Mesothelial cell of epicardium (in vitro differentiated cells): ENCODE measurements at places on chromosomes 16 and 17.
A peak's percentile ranks its signal among the peaks of the same experiment; 100 is the strongest.

GRCh38 chr16:35690413-35690812 lies 2231.0 kb downstream of the TP53TG3F start:
- DNase-seq: no peak

GRCh38 chr17:80937462-80938381 lies 53.9 kb upstream of the CHMP6 start:
- DNase-seq: no peak

DNA sequence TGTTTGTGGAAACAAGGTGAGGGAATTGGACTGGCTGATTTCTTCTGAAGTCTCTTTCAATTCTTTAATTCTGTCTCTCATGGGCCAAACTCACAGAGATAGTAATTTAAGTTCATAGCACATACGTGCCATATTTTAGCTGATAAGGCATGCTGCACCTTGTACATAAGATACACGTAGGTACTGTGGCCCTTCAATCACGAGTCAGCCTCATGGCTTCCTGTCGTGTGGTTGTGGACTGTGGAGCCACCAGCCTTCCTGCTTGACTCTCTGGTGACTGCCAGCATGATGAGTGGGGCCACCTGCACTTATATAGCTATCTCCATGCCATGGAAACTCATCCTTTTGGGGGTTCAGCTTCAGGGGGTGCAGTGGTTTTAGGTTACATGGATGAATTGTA lies 25.1 kb downstream of the KSR1 start:
- DNase-seq: no peak

- DNase-seq: peak; percentile 31
Measured at GRCh38 chr17:64004903-64005733, 7.0 kb downstream of the PRR29 start.

- DNase-seq: peak; percentile 64
Measured at GRCh38 chr16:1923299-1924034, 5.3 kb upstream of the HS3ST6 start.

DNA sequence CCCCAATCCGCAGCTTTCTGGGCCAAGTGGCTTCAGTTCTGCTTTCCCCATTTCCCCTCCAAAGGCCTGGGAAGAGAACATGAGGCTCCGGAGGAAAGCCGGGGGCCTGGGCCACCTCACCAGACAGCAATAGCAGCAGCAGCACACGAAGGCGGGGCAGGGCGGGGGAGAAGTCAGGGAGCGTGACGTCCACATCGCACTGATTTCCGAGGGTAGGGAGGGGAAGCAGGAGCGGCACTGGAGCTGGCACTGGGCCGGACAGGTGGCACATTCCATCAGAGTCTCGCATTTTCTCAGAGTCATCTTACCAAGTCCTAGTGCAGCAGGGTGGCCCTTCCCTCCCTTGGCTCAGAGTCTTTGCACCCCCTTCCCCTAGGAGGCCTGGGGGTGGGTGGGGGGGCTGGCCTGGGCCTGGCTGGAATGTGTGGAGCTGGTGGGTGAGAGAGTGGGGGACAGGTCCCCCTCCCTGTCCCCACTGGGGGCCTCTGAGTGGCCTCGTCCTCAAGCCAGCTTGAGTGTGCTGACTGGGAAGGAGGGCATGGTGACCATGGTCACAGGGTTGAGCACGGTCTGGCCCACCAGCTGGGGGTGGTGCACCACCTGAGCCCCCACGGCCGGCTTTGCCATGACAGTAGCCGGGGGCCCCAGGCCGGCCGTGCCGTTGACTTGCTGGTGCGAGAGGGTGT lies 14.3 kb downstream of the MNT start:
- DNase-seq: no peak

- no peak for DNase-seq
Measured at GRCh38 chr17:67993998-67994361, 2.3 kb downstream of the C17orf58 start.

GRCh38 chr17:49891271-49891670 lies 43.4 kb upstream of the TAC4 start:
- DNase-seq: no peak

GRCh38 chr17:31491376-31492131 lies 100.1 kb downstream of the RAB11FIP4 start:
- no peak for DNase-seq

DNA sequence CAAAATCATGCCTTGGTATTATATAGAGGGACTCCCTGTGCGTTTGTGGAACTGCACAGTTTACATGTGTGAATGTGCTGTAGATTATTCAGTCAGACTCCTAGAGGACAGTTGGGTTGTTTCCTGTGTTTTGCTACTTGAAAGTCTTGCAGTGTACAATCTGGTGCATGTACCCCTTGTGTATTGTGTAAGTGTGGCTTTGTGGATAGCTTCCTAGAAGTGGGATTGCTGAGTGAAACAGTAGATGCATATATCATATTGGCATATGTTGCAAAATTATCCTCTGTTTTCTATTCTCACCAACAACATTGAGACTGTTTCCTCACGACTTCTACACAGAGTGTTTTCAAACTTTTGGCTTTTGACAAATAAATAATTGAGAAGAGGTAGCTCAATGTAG lies 263.7 kb downstream of the MAP2K6 start:
- DNase-seq: no peak

DNA sequence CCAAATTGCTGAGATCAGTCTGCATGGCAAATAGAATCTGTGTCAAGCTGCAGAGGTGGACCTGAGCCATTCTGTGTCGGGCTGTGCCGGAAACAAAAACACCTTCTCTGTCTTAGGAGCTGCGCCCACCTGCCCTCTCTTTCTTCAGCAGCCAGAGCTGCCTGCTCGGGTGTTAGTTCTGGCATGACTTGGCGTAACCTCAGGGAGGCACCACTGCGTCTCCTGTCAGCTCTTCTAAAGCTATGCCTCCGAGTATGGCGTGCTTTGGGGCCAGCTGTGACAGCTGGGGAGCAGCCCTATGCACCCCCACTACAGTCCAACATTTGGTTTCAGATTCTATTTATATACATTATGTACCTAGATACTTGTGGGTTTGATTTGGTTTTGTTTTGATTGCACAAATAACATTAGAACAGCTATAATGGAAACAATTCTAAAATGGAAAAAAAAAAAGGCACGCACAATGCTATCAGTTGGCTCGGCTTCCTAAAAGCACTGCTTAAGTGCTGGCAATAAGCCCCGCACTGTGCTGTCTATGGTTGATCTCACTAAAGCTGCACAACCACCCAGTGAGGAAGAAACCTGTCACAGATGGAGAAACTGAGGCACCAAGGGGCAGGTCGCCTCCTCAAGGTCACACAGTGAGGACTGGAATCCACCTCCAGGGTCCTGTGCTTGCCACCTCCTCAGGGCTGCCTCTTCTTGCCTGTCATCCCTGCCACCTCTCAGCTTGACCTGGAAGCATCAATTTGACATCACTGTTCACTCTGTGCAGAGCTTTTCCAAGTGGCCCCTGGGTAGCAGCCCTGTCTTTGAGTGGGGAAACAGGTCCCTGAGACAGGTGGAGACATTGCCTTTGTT lies 18.7 kb upstream of the ADGRG1 start:
- DNase-seq: no peak

GRCh38 chr17:67162771-67163170 lies 82.2 kb downstream of the HELZ start:
- no peak for DNase-seq

- no peak for DNase-seq
Measured at GRCh38 chr17:48004983-48005382, 32.6 kb downstream of the COPZ2 start.

GRCh38 chr16:537415-538335 lies 10.2 kb downstream of the CAPN15 start:
- DNase-seq: no peak

- DNase-seq: no peak
Measured at GRCh38 chr17:81573794-81574642, 21.9 kb upstream of the FAAP100 start.

DNA sequence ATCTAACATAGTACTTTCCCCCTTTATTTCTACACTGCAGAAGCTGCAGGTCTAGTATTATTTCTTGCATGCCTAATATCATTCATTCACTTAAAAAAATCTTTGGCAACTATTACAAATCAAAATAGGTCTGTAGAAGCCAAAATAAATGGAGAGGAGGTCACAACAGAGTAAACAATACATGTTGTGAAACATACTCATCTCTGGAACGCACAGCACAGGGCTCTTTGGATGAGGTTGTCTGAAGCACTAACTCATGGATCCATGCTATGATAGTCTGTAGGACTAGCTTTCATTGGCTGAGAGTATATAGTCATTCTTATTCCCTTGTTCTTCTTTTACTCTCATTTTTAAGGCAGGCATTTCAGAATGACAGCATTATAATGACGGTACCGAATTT lies 21.3 kb downstream of the MYO1D start:
- DNase-seq: no peak

GRCh38 chr17:10631048-10631700 lies 25.9 kb downstream of the MYH3 start:
- DNase-seq: peak; percentile 59

GRCh38 chr16:83509316-83509715 lies 298.5 kb upstream of the HSBP1 start:
- no peak for DNase-seq

DNA sequence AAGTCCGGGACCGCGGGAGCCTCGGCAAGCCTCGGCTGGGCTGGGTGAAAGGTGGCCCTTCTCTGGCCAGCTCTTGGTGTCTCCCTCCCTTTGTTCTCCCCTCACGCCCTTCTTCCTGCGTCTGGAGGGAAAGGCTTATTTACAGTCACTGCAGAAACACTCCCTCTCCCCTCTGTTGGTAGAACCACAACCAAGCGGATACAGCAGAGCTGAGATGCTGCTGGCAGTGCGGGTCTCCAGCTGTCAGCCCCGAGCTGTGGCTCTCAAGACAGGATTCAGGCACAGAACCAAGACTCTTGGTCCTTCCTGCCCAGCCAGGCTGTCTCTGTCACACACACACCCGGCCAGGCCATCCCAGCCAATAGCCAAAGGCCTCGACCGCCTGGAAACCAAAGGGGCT lies 133.3 kb downstream of the ENGASE start:
- DNase-seq: no peak

DNA sequence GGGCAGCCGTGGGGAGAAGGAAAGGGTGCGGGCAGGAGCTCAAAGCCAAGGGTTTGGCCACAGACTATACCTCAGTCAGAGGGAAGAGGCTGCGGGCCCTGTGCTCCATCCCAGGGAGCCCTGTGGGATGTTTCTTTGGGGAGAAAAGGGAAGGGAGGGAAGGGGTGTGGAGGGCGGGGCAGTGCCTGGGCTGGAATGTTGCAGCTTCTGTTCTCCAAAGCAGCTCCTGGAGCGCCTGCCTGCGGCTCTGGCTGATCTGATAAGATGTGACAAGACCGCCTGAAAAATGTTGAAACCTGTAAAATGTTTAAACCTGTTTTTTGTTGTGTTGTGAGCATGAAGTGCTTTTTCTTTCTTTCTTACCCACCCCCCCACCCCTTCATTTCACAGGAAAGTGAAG lies 32.8 kb downstream of the WNT3 start:
- no peak for DNase-seq

DNA sequence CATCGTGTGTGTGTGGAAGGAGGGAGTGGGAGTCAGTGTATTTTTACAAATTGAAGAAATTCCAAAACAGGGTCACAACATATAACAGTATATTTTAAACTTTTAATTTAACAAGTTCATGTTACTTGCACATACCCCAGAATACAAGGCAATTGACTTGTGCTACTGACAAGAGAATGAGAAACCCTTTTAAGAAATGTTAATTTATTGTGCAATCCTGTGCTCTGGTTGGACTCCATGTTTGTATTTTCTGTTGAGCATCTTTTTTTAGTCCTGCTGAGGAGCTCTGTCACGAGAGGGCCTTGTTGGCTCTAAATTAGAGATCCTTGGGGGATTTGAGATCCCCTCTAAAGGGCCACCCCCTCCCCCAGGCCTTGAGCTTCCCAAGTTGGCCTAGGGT lies 1.1 kb upstream of the EMP2 start:
- DNase-seq: no peak

- no peak for DNase-seq
Measured at GRCh38 chr16:976389-976931, 5.1 kb upstream of the SOX8 start.

DNA sequence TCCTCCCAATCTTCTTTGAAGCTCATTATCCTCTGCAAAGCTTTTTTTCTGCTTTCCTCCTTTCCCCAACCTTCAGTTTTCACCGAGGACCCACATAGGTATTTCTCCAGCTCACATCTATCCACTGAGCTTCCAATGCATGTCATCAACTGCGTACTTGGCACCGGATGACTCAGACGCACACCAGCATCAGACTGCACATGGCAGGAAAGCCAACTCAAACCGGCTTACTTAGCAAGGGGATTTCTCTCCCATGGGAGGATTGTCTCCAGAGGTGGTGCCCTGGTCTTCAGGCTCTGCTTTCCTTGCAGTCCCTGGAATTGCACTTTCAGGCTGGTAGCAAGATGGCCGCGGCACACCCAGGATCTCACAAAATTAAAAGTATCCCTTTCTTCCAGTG lies 1.7 kb upstream of the AKTIP start:
- no peak for DNase-seq

- no peak for DNase-seq
Measured at GRCh38 chr16:247027-247426, 12.4 kb downstream of the FAM234A start.

GRCh38 chr16:19153876-19154275 lies 14.2 kb upstream of the SYT17 start:
- no peak for DNase-seq

- no peak for DNase-seq
Measured at GRCh38 chr16:72811876-72812275, 236.1 kb downstream of the ZFHX3 start.

- no peak for DNase-seq
Measured at GRCh38 chr17:75945211-75945610, 4.4 kb upstream of the FBF1 start.

DNA sequence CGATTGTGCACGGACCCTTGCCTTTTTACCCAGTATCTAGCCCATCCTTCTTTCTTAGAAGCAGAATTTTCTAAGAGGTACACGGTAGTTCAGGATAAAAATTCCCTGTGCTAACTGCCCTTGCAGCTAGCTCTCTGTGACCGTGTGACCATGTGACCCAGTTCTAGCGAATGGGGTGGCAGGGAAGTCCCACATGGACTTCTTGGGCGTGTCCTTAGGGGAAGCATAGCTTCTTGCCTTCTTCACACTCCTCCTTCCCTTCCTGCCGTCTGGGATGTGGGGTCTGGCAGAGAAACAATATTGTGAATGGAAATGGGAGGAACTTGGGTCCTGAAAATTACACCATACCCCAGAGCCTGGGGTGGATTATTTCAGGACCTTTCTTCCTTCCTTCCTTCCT lies 670.7 kb downstream of the MAF start:
- DNase-seq: no peak

DNA sequence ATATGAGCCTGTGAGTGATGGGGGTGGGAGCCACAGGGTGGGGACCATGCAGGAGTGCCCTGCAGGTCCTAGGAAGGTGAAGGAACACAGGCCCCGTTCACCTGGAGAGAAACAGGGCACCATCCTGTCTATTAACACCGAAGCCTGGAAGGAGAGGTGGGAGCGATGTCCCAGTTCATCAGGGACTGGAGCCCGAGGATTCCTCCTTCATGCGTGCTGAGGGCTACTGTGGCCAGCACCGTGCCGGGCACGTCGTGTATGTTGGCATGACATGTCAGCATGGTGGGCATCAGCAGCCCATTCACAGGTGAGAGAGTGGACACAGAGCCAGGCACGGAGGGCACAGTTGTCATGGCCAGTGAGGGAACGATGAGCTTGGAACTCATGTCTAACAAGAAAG lies 1.4 kb downstream of the WFIKKN2 start:
- no peak for DNase-seq
